Hypothalamus (tissue), 51 donors: ENCODE measurements at places on chromosomes 3 and 15.

DNA sequence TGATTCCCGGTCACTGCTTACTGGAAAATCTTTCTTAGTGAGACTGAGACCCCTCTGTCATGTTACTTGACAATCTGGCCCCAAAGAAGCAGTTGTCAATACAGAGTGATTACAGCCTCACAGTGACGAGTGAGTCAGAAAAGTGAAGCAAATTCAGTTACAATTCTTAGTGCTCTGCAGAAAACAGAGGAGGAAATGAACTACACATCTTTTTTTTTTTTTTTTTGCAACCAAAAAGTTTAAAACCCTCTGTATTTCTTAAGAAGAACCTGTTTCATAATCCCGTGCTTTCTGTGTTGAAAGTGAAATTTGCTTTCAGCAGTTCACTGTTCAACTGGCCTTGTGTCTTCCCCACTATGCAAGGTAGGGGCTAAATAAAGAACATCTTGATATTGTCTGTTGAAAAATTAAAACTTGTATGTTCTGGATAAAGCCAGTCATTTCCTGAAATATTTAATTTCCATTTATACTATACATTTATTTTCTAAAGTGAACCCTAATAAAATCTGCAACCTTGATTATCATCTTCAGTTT is 1.9 kb downstream of the AQP9 start:
- no peak for DNase-seq

DNA sequence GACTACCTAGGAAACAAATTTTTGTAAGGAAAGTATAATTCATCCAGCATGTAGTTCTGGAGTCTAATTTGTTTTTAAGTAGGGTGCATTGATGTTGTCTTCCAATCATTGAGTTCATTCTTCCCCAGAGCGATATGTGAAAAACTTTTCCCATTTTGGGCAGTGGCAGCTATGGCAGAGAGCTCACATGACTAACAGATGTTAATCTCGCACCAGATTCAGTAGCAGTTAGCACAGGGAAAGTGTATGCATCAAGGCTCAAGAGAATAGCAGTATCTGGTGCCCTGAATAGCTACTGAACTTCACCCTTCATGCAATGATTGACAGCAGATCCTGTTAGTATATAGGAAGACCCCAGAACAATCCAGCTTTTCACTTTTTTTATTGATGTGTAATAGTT is 46.3 kb upstream of the TCAIM start:
- DNase-seq, result no peak

DNA sequence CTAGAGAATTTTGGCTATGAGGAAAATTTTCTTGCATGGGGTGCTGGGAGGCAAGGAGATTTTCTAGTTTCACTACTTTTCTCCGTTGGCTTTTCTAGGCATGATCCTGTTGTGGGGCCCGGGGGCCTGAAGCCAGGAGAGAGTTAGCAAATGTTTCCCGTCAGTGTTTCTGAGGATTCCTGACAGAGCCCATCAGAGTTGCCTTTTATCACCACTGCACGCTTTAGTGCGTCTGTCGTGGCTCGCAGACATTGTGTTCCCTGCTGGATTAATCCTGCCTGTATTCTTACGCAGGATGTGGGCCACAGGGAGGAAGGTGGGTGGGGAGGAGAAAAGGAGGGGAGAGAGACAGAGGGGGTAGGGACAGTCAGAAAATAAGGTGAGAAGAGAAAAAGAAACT is 18.1 kb upstream of the BOC start:
- DNase-seq, result no peak

GRCh38 chr3:139772539-139773500 is 95.0 kb upstream of the NMNAT3 start:
- no peak for DNase-seq

GRCh38 chr3:146163584-146163983 is 2.6 kb upstream of the PLOD2 start:
- no peak for DNase-seq

GRCh38 chr3:102301155-102301880 is 133.5 kb upstream of the ZPLD1 start:
- DNase-seq, result no peak

DNA sequence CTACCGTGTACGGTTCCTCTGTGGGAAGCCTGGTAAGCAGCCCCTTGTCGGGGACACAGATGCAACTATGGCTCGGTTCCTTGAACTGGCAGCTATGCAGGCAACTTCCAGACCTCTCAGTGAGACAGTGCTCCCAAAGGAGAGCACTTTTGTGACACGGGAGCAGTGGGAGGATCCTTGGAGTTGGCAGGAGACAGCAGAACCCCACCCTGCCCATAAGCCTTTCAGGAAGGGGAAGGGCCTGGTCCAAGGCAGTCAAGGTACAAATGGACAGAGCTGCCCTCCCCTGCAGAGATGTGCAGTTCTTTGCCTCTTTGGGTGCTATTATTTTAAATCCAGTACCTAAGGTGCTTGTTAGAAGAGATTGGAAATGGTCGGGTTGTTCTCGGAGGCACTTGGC is 94.5 kb downstream of the MESD start:
- no peak for DNase-seq

- DNase-seq, result no peak
Measured at GRCh38 chr3:51389423-51390183, 1.5 kb upstream of the RBM15B start.

DNA sequence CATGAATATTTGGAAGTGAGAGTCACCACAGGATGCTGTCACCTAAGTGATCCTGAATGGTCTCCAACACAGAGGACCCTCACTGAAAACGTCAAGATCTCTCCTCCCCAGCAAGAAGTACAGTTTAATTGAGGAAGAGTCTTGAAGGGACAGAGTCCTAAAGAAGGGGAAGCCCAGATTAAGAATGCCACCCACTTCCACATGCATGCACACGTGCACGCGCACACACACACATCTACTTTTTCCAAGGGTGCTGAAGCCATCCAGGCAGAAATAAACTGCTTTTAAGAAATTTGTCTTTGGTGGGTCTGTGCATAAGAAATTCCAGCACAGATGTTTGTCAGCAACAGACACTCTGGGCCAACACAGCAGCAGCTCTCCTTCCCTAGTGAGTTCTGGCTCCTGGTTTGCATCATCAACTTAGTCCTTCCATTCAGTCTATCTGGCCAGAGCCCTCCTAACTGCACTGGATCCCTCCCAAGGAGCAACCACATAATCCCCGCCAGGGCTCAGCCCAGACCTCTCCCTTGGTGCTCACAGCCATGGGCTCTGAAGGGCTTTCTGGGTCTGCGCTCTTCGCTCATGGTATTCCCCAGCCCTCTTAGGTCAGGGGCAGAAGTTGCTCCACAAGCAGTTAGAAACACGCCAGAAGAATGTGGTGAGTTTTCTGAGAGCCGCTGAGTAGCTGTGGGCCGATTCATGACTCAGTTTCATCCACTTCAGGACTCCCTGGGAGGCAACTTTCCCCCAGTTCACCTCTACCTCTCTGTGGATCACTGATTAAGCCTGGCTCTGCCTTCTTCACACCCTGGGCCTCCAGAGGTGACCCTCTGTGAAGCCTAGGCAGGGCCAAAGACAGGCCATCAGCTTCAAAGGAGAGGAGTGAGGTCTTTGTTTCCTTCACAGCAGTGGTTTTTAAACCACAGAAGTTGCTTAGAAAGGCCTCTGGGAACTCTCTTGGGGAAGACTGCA is 132.6 kb upstream of the LIPC start:
- DNase-seq, result no peak

DNA sequence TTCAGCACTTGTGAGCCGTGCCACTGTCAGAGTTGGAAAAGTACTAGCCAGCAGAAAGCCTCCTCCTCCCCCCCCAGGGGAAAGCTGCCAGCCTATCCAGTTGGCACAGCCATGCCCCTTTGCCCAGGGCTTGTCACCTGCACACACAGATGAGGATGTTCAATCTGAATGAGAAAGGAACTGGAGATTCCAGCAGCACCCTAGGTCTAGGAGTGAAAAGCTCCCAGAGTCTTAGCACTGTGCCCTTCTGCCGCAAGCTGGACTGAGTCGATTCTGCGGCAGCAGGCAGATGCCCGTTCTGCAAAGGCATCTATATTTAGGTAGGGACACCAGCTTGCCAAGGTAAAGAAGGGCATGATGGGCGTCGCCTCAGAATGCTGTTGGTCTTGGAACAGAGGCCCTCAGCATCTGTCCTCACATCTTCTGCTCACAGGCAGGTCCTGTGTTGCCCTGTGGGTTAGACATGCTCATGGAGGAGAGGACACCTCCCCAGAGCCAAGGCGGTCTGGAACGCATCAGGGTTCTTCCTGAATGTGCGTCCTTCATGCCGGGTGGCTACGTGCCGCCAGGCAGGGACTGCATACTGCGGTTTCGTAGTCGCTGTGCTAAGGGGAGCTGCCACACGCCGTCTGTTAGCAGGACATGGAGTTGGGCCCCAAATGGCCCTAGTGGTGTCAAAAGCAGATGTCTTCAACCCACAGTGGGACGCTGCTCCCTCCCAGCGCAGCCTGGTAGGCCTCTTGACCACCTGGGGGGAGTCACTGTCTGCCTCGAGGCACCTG is 109.5 kb downstream of the VGLL4 start:
- DNase-seq, result no peak

DNA sequence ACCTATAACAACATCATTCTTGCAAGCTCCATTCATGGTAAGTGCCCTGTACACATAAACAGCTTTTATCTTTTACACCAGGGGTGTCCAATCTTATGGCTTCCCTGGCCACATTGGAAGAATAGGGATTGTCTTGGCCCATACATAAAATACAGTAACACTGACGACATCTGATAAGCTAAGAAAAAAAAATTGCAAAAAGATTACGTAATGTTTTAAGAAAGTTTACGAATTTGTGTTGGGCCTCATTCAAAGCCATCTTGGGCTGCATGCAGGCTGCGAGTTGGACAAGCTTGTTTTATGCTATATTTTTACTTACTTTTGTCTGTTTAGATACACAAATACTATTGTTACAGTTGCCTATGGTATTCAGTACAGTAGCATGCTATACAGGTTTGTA is 31.6 kb downstream of the ZNF654 start:
- no peak for DNase-seq

DNA sequence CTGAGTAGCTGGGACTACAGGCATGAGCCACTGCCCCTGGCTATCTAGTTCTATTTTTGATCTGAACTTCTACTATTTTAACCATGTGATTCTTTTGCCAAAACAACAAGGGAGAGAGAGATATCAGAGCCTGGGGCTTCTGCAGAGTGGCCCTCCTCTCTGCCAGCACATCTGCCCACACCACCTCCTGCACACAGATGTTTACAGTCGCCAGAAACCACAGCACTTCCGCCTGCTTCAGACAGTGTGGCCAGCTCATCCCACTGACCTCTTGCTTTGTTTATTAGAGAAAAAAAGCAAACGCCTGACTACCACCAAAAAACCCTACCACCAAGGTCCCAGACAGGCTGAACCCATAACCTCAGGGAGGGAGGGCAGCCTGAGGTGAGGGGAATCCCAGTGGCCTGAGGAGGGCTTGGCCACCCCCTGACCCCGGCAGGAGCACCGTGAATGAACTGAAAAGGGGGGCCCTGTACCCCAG is 85.9 kb upstream of the ABHD2 start:
- no peak for DNase-seq

DNA sequence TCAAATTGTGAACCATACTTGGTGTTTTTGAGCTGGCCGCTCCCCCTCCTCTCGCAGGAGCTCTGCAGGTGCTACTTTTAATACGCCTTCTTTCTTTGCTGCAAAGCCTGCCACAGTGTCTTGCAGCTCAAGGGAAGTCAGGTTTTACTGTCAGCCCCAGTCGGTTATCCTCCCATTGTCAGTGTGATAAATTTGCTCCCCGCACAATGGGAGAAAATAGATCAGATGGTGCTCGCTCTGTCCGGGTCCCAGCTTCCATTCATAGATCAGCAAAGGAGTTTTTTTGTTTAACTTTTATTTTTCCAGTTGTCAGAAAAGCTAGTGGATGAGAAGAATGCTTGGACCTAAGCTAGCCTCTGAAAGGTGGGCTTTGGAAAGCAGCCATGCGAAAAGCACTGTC is 207.7 kb downstream of the RYR3 start:
- no peak for DNase-seq

DNA sequence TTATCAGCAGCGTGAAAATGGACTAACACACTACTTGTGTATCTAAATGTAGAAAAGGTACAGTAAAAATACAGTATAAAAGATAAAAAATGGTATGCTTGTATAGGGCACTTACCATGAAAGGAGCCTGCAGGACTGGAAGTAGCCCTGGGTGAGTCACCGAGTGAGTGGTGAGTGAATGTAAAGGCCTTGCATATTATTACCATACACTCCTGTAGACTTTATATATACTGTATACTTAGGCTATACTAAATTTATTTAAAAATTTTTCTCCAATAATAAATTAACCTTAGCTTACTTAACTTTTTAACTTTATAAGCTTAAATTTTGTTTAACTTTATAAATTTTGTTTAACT is 67.2 kb upstream of the TSPAN3 start:
- no peak for DNase-seq

DNA sequence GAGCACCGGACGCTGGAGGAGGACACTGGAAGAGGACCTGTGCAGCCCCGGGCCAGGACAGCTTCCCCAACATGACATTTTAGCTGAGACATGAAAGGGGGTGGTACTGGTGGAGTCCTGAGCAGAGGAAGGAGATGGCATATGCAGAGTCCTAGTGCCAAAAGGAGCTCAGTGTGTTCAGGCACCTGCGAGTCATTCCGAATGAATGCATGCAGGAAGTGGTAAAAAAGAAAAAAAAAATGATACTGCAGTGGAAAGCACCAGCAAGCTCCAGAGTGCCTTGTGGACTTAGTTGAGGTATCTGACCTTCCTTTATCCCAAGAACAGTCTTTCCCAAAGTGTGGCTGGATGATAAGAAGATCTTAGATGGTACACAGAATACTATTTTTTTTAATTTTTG is 6.6 kb upstream of the ZNF148 start:
- no peak for DNase-seq

DNA sequence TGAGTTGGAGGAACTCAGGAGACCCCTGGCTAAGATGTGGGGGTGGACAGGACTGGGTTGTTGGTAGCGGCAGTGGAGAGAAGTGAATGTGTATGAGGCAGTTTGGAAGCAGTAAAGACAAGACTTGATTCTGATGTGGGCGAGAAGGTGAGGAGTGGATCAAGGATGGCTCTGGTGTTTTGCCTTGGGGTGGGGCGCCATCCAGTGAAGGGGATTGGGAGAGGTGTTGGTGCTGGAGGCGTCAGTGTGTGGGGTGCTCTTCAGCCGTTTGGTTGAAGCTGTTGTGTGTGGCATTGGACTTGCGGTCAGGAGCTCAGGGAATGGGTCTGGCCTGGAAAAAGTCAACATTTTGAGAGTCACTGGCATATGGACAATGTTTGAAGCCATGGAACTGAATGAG is 13.3 kb downstream of the FAN1 start:
- no peak for DNase-seq

GRCh38 chr3:32048487-32049182 is 57.8 kb upstream of the GPD1L start:
- DNase-seq, result no peak

GRCh38 chr15:67094001-67094826 is 28.8 kb downstream of the SMAD3 start:
- no peak for DNase-seq

DNA sequence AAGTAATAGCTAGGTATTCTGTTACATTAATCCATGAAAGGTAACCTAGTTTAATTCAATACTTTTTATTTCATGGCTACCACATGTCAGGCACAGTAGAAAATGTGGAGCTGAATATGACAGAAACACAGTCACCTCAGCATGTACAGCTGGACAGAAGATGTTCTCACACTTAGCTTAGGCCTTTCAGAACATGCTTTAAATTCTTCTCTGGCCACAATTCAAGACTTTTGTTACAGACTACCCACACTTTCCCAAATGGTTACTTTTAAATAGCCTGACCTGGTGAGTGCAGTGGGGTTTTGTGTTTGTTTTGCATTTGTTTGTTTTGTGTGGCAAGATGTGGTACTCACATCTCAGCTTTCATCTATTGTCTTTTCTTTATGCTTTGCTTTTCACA is 1079.5 kb downstream of the IGSF11 start:
- no peak for DNase-seq
